ENCODE measurements at places on chromosomes 12 and 14. TPM values are rescaled to one million over a fixed set of nuclear protein-coding genes. Genes with fewer than 3 reads are reported as not detected.

Gene A2M
- not detected for polyA plus RNA-seq

Gene SYT10
- polyA plus RNA-seq = not detected

Gene LHX5
- polyA plus RNA-seq = not detected

Gene PWP1
- 110 TPM for polyA plus RNA-seq

Gene KCNA5
- polyA plus RNA-seq = not detected

Gene ANO6
- polyA plus RNA-seq = 19.9 TPM

Gene IL26
- polyA plus RNA-seq = not detected

Gene CD27
- polyA plus RNA-seq = 658 TPM

Gene TTLL5
- 6.7 TPM for polyA plus RNA-seq

Gene ZFYVE1
- 5.4 TPM for polyA plus RNA-seq

Gene TROAP
- 4.4 TPM for polyA plus RNA-seq

Measured in CD4-positive, CD25-positive, alpha-beta regulatory T cell (primary cell).